SK-N-MC (cell line): ENCODE measurements at places on chromosomes 16 and 17.
A peak's percentile ranks its signal among the peaks of the same experiment; 100 is the strongest.

GRCh38 chr17:76408037-76408849, 23.8 kb downstream of the SPHK1 start:
- peak; percentile 12 for DNase-seq

- no peak for DNase-seq
Observed at GRCh38 chr17:44001461-44001920, 2.9 kb upstream of the NAGS start.

GRCh38 chr17:41212524-41213169, 13.8 kb upstream of the KRTAP9-2 start:
- DNase-seq: no peak

DNA sequence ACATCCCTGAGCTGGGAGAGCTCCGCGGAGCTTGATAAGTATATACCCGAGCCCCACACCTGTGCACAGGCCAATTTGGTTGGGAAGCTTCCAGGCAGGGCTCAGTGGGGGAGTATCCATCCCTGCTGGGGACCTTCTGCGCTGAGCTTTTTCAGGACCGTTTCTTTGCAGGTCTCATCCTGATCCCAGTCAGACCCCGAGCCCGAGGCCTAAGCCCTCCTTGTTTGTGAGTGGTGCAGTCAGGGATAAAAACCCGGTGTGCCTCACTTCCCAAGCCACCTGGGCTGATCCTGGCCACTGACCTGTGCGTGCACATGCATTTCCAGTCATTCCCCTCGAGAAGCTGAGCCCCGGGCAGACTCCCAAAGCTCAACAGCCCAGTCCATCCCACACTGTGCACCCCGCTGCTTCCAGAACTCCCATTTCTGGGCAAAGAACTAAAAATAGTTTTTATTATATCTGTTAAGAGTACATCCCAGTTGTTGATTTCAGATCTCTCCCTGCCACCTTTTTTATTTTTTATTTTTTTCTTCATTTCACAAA, 27.3 kb upstream of the NAT9 start:
- DNase-seq: no peak

DNA sequence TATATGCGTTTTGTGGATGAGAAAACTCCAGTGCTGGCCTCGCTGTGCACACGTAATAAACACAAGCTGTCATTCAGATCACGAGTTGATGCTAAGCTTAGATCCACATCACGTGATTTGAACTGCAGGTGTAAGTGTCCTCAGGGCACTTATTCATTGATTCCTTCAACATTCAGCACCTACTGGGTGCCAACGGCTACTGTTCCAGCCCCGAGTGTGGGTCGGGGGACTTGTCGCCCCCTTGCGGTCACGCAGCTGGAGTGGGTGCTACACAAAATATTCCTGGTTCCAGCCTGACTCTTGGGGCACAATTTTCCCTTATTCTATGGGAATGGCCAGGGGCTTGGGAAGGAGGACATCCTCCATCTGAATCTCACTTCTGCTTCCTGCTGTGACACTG, 29.9 kb upstream of the GINS2 start:
- no peak for DNase-seq

GRCh38 chr16:46908540-46909372, 24.6 kb downstream of the GPT2 start:
- peak; percentile 1 for DNase-seq

DNA sequence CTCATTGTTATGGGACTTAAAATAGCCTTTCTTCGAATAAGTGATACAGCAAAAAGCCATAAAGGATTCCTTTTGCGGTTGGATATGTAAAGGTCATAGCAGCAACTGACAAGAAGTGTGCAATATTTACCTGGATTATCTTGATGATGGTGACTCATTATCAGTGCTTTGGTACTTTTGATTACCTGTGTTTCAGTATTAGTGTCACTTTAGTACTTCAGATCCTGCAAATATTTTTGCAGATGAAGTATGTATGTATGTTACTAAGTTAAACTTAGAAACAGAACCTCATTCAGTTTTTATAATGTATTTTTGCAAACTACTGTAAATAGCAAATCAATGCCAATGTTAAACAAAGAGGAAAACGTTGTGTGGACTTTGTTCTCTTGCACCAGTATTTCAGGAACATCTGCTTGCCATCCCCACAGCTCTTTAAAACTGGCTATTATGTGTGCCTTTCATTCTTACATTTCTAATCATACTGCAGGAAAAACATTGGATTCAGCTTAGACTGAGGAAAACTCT, 10.5 kb downstream of the CNEP1R1 start:
- no peak for DNase-seq

GRCh38 chr17:38572669-38573365, 32.9 kb downstream of the SRCIN1 start:
- DNase-seq: no peak

DNA sequence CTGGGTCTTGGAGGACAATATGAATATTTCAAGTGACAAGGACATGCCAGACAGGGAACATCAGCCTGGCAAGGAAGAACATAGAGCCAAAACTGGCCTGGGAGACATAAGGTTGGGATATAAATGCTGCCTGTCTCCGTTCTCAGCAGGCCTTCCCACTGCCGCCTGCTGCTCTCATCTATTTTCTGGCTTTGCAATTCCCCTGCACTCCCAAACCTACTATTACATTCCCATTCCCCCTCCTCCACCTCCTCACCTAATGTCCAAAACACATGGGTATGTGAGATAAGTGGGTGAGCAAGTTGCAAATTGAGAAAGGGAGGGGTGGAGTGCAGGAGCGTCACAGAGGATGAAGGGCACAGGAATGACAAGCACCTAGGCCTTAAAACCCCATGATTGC, 244.3 kb upstream of the CDH8 start:
- no peak for DNase-seq

DNA sequence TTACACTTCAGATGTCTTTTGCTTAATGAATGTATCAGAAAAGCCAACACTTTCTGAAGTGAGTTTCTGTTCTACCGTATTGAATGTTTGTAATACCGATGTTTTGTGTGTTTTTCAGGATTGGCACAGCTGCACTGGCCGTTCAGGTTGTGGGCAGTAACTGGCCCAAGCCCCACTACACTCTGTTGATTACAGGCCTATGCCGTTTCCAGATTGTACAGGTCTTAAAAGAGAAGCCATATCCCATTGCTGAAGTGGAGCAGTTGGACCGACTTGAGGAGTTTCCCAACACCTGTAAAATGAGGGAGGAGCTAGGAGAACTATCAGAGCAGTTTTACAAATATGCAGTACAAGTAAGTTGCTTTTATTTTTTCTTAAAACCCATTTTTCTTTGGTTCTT, 4.7 kb upstream of the ABCC11 start:
- DNase-seq: no peak
